ENCODE measurements at places on chromosomes 4 and X. TPM values are rescaled to one million over a fixed set of nuclear protein-coding genes. Genes with fewer than 3 reads are reported as not detected.

The IL9R gene
- 3.9 TPM for total RNA-seq

- H3K27ac ChIP-seq, result no peak overlapping the region
- H3K4me3 ChIP-seq, result no peak overlapping the region
- H3K4me1 ChIP-seq, result no peaks in the 10 kb centered on the region
- DNase-seq, result no peak
- H3K27me3 ChIP-seq, result no peaks in the 10 kb centered on the region
- no peaks in the 10 kb centered on the region for H3K36me3 ChIP-seq
Observed at GRCh38 chr4:121690001-121690400, 6.8 kb downstream of the ANXA5 start.

The NR0B1 gene
- total RNA-seq, result not detected

The PHEX gene
- 20.1 TPM for total RNA-seq

The FAAH2 gene
- 2.4 TPM for total RNA-seq

The MAGEC3 gene
- not detected for total RNA-seq

The SMIM10 gene
- total RNA-seq, result 1.4 TPM

The MAGEC2 gene
- total RNA-seq, result not detected

Measured in CD8-positive, alpha-beta memory T cell (primary cell).